Aorta (tissue), 5 donors: ENCODE measurements at places on chromosomes 12 and 14. TPM values are rescaled to one million over a fixed set of nuclear protein-coding genes. Genes with fewer than 3 reads are reported as not detected.

The LRRC43 gene
- total RNA-seq: not detected

The CAPZA3 gene
- not detected for total RNA-seq

GRCh38 chr14:102917469-102918211 is 4.8 kb upstream of the AMN start:
- peak; percentile 87 for DNase-seq
- no peak overlapping the region for H3K4me3 ChIP-seq
- no peaks in the 10 kb centered on the region for H3K4me1 ChIP-seq
- H3K27ac ChIP-seq: no peak overlapping the region
- no peaks in the 10 kb centered on the region for H3K36me3 ChIP-seq
- no peaks in the 10 kb centered on the region for H3K27me3 ChIP-seq

- H3K4me3 ChIP-seq: peak overlapping the region; percentile 29
- peak overlapping the region; percentile 98 for H3K27ac ChIP-seq
- DNase-seq: no peak
These were observed 45.3 kb upstream of the ATP23 start for GRCh38 chr12:57896115-57896433.

GRCh38 chr14:100076133-100076532 is 10.9 kb downstream of the EVL start:
- H3K27me3 ChIP-seq: no peaks in the 10 kb centered on the region
- no peak overlapping the region for H3K27ac ChIP-seq
- DNase-seq: no peak
- H3K4me1 ChIP-seq: no peaks in the 10 kb centered on the region

GRCh38 chr12:102326982-102327381 is 129.3 kb upstream of the PMCH start:
- no peak overlapping the region for H3K27ac ChIP-seq
- no peak overlapping the region for H3K4me3 ChIP-seq
- no peaks in the 10 kb centered on the region for H3K27me3 ChIP-seq
- DNase-seq: no peak

GRCh38 chr12:47811581-47812484 is 7.9 kb downstream of the HDAC7 start:
- no peaks in the 10 kb centered on the region for H3K36me3 ChIP-seq
- H3K27ac ChIP-seq: peak overlapping the region; percentile 100
- no peaks in the 10 kb centered on the region for H3K27me3 ChIP-seq
- H3K4me3 ChIP-seq: no peak overlapping the region
- peak; percentile 89 for DNase-seq
